ENCODE measurements at places on chromosomes 2 and 18.

- DNase-seq, result no peak
These were observed 1224.4 kb upstream of the LRRTM1 start for GRCh38 chr2:81528852-81529480.

DNA sequence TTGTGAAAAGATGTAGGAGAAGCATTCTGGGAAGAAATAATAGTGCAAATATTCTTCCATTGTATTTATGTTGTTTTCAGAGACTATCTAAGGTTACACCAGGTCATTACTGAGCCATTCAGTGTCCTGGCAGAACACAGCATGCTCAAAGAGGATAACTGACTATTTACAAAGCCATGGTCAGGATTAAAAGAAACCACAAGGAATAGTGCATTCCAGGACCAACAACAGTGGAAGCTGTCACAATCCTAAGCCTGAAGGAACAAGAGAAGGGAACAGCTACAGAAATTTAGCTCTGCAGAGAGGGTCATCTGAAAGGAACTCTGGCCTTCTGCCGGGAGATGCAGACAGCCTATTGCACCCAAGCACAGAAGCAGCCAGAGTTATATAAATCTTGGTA, 116.7 kb downstream of the DSC3 start:
- no peak for DNase-seq

GRCh38 chr2:69914950-69915945, at the start of gene MXD1:
Gene MXD1, plus strand, starts transcription at chr2:69915109. Its CDS starts 222 bp downstream, at chr2:69915331.
- peak; percentile 100 for DNase-seq

DNA sequence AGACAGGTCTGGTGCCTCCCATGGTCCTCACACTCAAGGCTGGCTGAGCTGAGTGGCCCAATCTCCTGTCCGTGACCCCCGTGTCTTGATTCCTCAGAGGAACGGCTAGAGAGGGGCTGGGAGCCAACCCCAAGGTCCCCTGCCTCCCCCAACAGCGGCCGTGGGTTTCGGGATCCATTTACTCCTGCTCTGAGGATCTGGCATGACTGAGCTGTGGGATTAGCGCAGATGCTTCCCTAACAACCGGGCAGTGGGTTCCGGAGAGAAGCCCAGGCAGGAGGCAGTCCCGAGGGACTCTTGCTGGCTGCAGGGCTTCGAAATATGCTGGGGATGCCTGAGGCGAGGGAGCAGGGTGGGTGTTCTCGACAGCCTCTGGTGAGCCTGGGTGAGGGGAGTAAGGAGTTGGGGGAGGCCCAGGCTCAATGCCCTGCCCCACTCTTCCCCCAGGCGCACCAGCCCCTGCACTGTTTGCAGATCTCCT, 18.9 kb downstream of the GPR35 start:
- no peak for DNase-seq

- DNase-seq, result no peak
These were observed 54.6 kb downstream of the QPCT start for GRCh38 chr2:37398990-37399389.

DNA sequence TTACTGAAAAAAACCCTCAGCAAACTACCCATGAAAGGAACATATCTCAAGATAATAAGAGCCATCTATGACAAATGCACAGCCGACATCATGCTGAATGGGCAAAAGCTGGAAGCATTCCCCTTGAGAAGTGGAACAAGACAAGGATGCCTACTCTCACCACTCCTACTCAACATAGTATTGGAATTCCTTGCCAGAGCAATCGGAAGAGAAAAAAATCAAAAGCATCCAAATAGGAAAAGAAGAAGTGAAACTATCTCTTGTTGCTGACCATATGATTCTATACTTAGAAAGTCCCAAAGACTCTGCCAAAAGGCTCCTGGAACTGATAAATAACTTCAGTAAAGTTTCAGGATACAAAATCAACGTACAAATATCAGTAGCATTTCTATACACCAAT, 40.6 kb upstream of the MSTN start:
- DNase-seq, result no peak

DNA sequence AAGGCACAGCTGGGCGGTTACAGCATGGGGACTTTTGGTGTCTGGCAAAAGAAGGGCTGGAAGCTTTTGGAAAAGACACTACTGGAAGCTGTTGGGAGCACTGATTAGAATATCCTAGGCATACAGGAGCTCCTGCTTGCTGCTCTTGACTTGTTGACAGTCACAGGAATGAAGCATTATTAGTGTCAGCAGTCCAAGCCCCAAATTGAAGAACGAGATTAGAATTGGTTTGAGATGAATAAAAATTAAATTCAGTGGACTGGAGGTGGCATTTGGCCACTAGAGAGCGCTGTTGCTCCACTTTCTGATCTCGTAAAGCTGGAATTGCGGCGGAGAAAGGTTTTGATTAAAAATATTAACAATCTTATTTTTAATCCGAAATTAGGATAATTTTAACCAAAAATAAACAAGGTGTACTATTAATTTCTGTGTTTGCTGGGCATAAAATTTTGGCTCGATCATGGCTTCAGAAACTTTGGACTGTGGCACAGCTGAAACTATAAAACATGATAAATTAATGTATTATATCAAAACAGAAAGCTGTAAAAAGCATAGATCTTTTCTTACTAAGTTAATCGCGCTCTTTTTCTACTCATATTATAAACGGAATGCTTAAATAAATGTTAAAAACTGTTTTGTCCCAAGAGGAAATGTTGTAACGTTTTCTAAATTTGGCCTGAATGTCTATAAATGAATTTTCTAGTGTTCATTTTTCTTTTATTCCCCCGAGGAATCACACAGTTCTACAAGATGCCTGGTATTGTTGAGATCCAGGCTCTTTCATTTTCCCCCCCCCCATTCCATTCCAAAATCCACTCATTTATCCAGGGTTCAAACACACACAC, 2.4 kb upstream of the HOXD8 start:
- peak; percentile 89 for DNase-seq

GRCh38 chr2:62335612-62336011, 139.7 kb downstream of the B3GNT2 start:
- DNase-seq, result no peak

DNA sequence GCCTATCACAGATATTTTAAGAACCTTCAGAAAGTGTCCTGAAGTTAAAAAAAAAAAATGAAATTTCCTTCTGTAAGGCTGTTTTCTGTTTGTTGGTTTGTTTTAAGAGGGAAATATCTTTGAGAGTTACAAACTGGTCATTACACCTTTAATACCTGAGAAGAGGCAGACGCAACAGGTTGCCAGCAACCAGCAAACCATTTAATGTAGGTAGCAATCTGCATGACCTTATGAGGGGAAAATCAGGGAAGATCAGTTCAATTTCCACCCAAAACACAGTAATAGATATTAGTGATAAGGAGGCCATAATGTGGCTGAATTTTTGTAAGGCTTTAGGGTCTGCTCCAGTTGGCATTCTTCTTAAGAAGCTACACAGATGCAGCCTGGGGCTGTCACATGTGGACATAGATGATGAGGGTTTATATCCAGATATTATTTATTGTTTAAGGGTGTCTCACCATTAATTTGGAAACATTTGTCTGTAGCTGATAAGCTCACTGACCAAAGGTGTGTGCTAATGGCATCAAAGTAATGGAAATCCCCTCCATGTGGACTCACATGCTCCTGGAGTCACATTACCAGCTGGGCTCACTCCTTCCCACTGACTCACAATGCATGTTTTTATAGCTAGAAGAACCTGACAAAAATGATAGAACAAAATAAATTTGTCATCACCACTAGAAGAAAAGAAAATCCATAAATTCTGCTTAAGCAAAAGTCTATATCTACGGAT, 83.5 kb upstream of the DTNA start:
- no peak for DNase-seq

DNA sequence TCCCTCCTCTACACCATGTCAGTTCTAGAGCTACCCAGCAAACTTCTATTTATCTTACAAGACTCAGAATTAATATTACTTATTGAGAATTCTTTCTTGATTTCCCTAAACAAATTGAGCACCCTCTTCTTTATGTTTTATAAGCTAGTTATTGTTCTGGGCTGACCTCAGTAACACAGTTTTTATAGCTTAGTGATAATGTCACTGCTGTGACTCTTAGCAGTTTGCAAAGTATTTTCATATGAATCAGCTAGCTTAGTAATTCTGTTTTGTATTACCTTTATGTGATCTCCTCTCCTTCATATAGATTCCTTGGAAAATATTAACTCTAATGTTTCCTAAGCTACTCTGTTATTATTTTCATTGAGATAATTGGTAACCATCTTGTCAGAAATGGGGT, 114.9 kb downstream of the PMS1 start:
- no peak for DNase-seq

- no peak for DNase-seq
These were observed 8.4 kb upstream of the NMI start for GRCh38 chr2:151297882-151298281.

DNA sequence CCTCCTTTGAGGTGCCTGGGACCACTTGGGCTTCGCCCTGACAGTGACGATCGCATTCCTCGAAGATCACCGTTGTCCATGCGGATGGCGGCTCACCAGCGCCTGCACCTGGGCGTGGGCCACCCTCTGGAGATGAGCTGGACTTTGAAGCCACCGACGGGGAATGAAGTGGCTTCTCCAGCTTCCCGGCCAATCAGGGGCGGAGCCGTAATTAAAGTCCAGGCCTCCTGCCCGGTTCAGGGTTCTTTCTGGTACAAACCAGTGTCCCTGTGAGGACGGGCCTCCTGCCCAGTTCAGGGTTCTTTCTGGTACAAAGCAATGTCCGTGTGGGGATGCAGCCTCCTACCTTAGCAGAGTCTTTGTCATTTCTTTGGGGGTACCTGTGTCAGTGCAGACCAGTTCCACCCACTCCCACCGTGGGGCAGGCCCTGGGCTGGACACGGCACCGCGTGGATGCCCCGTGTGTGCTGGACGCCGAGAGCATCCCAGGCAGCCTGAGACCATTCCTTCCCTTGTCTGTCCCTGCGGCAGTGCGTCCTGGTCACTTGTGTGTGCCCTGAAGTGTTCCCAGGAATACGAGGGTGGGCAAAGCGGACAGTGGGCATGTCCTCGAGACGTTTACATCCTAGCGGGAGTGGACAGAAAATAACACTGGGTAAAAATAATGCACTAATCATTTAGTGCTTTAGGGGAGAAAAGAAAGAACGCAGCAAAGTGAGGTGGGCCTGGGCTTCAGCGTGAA, 55.0 kb downstream of the KCNG2 start:
- DNase-seq, result no peak

DNA sequence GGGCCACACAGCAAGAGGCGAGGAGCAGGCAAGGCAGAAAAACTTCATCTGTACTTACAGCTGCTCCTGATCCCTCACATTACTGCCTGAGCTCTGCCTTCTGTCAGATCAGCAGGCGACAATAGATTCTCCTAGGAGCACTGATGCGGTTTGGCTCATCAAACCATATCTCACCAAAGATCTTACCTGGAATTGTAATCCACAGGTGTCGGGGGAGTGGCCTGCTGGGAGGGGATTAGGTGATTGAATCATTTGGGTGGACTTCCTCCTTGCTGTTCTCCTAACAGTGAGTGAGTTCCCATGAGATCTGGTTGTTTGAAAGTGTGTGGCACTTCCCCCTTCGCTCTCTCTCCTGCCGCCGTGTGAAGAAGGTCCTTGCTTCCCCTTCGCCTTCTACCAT, 647.3 kb downstream of the SOCS6 start:
- DNase-seq, result no peak

DNA sequence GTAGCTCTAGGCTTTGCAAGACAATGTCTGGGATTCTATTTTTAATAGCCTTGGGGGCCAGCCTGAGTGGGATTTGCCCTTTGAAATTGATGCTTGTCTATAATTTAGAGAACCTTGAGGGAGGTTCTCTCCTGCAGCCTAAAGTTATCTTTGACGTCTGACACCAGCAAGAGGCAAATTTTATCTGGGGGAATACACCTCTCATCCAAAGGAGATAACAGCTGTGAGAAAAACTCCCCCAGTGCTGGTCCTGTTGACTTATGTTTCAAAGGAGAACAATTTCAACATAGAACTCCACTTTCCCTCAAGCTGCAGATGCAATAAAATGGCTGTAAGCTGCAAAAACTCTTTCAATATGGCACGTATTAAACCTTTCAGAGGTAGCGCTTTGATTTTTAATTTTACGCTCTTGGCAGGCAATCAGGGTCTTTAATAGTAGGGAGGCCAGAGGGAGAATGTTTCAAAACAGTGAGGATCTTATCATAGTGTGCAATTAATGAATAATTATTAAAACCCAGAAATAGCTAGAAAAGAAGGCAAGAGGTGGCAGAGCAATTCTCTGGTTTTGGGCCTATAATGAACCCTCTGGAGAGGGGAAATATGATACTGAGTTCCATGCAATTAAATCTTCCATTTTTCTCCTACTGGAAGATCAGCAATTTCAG, 62.4 kb downstream of the LYPD1 start:
- no peak for DNase-seq

- no peak for DNase-seq
These were observed 57.3 kb downstream of the THNSL2 start for GRCh38 chr2:88227446-88227845.

- no peak for DNase-seq
These were observed 29.4 kb upstream of the ASB1 start for GRCh38 chr2:238397356-238397755.

- no peak for DNase-seq
These were observed 262.3 kb downstream of the TRIB2 start for GRCh38 chr2:12979066-12979465.

- no peak for DNase-seq
These were observed 802.1 kb upstream of the FAM98A start for GRCh38 chr2:34401186-34401585.

- no peak for DNase-seq
These were observed 157.2 kb upstream of the ZC3H15 start for GRCh38 chr2:186328838-186329237.

DNA sequence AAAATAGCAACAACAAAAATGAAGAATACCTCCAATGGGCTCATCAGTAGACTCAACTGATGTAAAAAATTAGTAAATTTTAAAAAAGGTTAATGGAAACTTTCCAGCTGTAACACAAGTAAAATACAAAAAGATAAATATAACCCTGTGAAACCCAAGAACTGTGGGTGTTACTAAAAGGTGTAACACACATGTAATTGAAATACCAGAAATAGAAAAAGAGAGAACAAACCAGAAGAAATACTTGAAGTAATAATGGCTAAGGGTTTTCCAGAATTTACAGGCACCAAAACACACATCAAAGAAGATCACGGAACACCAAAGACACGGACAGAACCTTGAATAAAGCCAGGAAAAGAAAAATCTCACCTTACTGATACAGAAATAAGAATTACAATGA, 590.6 kb upstream of the RAB6C start:
- no peak for DNase-seq

DNA sequence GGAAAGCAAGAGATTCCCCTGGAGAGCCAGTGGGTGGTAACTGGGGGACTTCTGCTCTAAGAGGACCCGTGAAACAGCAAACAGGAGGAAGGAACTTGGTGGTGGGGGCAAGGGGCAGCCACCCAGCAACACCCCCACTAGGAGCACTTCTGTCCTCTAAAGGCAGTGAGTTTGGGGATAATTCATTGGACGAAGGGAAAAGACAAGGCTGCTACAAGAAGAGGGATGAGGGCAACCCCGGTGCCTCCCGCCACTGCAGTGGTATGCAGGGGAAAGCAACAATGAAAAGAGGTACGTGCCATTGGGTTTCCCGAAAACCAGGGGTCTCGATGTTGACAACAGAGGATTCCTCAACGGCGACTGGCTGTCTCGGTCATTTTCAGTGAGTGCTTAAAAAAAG, 9.1 kb downstream of the RPL31 start:
- no peak for DNase-seq

- no peak for DNase-seq
These were observed 33.7 kb downstream of the MREG start for GRCh38 chr2:215979620-215980019.
